Right renal cortex interstitium (tissue), 3 donors: ENCODE measurements at places on chromosomes 4 and X. TPM values are rescaled to one million over a fixed set of nuclear protein-coding genes. Genes with fewer than 3 reads are reported as not detected.

TAF7L gene
- 0.52 TPM for polyA plus RNA-seq

AFF2 gene
- polyA plus RNA-seq, result 5.6 TPM

CXCL9 gene
- polyA plus RNA-seq, result 0.13 TPM

CSAG2 gene
- not detected for polyA plus RNA-seq

CBR4 gene
- polyA plus RNA-seq, result 44.6 TPM

EDA2R gene
- polyA plus RNA-seq, result 0.52 TPM

ARHGAP24 gene
- 142 TPM for polyA plus RNA-seq

FRMD7 gene
- 1.6 TPM for polyA plus RNA-seq

POLN gene
- polyA plus RNA-seq, result 2.8 TPM

HPGDS gene
- 4.9 TPM for polyA plus RNA-seq

HHIP gene
- polyA plus RNA-seq, result 1.9 TPM

HMGN5 gene
- 67.6 TPM for polyA plus RNA-seq

SLITRK2 gene
- polyA plus RNA-seq, result 1.3 TPM

MTM1 gene
- polyA plus RNA-seq, result 13.1 TPM

NLGN4X gene
- 13.6 TPM for polyA plus RNA-seq

PHKA1 gene
- 6.1 TPM for polyA plus RNA-seq

RPL34 gene
- 2,131 TPM for polyA plus RNA-seq

RPS6KA3 gene
- 34.3 TPM for polyA plus RNA-seq

ATP6AP1 gene
- polyA plus RNA-seq, result 136 TPM

MFAP3L gene
- 23.2 TPM for polyA plus RNA-seq

SMIM10 gene
- 9.8 TPM for polyA plus RNA-seq

PRSS12 gene
- 13.2 TPM for polyA plus RNA-seq

MAGEA11 gene
- polyA plus RNA-seq, result not detected

ANK2 gene
- 77.1 TPM for polyA plus RNA-seq

ADH1A gene
- polyA plus RNA-seq, result 0.47 TPM

XAGE2 gene
- not detected for polyA plus RNA-seq

ARHGAP36 gene
- polyA plus RNA-seq, result not detected

WAS gene
- polyA plus RNA-seq, result 3.0 TPM

FATE1 gene
- 0.28 TPM for polyA plus RNA-seq

UCP1 gene
- polyA plus RNA-seq, result 0.17 TPM

C4orf50 gene
- polyA plus RNA-seq, result 0.01 TPM

RBMXL3 gene
- not detected for polyA plus RNA-seq

GABRE gene
- 4.1 TPM for polyA plus RNA-seq

SUPT20HL2 gene
- polyA plus RNA-seq, result not detected

XKRX gene
- 0.35 TPM for polyA plus RNA-seq

MAGEB2 gene
- not detected for polyA plus RNA-seq

PITX2 gene
- polyA plus RNA-seq, result 2.3 TPM

NUP62CL gene
- 13.5 TPM for polyA plus RNA-seq

UGT8 gene
- polyA plus RNA-seq, result 61.2 TPM

KIAA1210 gene
- polyA plus RNA-seq, result 1.6 TPM

UGT2A1 gene
- polyA plus RNA-seq, result 68.7 TPM

MAGEA1 gene
- polyA plus RNA-seq, result not detected

SPIN2A gene
- 3.3 TPM for polyA plus RNA-seq

TRPC5OS gene
- polyA plus RNA-seq, result 0.14 TPM

SGMS2 gene
- polyA plus RNA-seq, result 14.7 TPM

CLDN22 gene
- 1.0 TPM for polyA plus RNA-seq

SRPX gene
- 16.8 TPM for polyA plus RNA-seq

TMPRSS11A gene
- not detected for polyA plus RNA-seq

GNRHR gene
- polyA plus RNA-seq, result 0.46 TPM

RNF128 gene
- polyA plus RNA-seq, result 13.9 TPM
